Natural killer cell treated with Interleukin-12 subunit alpha and Interleukin-12 subunit beta and Interleukin-15 and Interleukin-18, amount 100 ng/mL, for 72 hours (primary cell): ENCODE measurements at places on chromosomes 11 and 22.

DNA sequence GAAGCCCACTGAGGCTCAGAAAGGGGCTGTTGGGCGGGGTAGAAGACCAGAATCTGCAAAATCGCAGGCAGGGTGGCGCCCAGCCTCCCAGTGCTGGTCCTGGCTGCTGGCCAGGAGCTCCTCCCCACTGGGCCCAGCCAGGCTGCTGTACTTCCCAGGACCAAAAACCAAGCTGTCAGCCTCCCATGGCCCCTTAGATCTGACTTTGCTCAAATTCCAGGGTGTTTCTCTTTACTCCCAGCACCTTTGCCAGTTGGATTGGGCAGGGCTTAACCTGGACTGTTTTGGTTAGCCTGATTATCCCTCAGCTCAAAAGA lies 44.2 kb upstream of the WEE1 start:
- peaks cover 5% of the 10 kb centered on the region for H3K36me3 ChIP-seq
- DNase-seq: no peak
- H3K4me3 ChIP-seq: no peak overlapping the region
- no peaks in the 10 kb centered on the region for H3K27me3 ChIP-seq

DNA sequence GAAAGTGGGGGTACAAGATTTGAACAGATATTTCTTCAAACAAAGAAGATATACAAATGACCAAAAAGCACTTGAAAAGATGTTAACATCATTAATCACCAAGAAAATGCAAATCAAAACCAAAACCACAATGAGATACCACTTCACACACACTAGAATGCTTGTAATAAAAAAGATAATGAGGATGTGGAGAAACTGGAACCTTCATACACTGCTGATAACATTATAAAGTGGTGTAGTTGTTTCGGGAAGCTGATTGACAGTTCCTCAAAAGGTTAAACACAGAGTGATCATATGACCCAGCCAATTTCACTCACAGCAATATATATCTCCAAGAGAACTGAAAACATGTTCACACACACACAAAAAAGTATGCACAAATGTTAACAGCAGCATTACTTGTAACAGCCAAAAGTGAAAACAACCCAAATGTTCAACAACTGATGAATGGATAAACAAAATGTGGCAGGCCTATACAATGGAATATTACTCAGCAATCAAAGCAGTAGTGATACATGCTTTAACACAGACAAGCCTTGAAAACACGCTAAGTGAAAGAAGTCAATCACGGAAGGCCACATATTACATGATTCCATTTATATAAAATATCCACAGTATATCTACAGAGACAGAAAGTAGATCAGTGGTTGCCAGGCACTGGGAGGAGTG lies 15.1 kb downstream of the PITPNB start:
- H3K27ac ChIP-seq: peak overlapping the region; percentile 8
- H3K36me3 ChIP-seq: peaks cover 26% of the 10 kb centered on the region
- H3K4me3 ChIP-seq: no peak overlapping the region
- peaks cover 29% of the 10 kb centered on the region for H3K4me1 ChIP-seq
- H3K27me3 ChIP-seq: no peaks in the 10 kb centered on the region

DNA sequence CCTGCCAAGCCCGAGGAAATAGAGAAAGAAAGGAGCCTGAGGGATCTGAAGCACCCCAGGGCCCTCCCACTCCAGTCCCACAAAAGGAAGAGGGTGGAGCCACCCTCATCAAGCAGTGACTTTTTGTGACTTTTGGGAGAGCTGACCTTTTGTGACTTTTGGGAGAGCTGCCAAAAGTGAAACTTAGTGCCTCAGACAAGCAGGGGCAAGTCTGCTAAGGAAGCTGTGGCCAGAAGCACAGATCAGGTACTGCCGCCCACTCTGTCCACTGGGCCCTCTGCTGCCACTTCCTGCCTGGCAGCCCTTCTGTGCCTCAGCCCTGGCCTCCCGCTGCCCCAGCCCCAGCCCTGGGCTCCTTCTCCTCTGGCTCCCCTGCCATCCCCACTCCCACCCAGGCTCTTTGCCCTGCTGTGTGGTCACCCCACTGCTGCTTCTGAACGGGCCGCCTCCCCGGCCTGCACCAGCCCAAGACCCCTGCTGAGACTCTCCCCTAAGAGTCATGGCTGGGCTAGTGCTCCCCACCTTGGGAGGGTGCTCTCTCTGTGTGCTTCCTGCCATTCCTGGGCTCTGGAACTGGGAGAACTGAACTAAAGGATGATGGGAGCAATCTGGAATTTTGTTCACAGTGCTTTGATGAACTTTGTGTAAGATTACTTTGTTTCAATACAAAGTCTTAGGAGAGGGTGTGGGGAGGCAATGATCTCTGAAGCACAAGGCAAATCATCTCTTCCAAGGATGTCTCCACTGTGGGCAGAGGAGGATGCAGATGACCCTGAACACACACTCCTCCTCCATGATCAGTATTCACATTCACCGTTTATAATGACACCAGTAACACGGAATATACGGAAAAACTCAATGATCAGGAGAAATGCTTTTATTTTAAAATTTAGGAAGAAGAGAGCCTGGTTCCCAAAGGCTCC lies at the start of gene APOBEC3H:
Gene APOBEC3H (plus strand): TSS at position 147 of the 923 bp plus-strand sequence. CDS start 3,035 bp downstream, outside the sequence.
- H3K4me1 ChIP-seq: peaks cover 74% of the 10 kb centered on the region
- peak; percentile 78 for DNase-seq
- peak within 1 kb of the TSS; percentile 83 for H3K4me3 ChIP-seq
- no peaks in the 10 kb centered on the region for H3K27me3 ChIP-seq

GRCh38 chr11:75667831-75668450 lies 897 bp downstream of the MAP6 start:
- no peak for DNase-seq
- peaks cover 13% of the 10 kb centered on the region for H3K4me1 ChIP-seq
- peak overlapping the region; percentile 89 for H3K4me3 ChIP-seq
- H3K36me3 ChIP-seq: peaks cover 10% of the 10 kb centered on the region

DNA sequence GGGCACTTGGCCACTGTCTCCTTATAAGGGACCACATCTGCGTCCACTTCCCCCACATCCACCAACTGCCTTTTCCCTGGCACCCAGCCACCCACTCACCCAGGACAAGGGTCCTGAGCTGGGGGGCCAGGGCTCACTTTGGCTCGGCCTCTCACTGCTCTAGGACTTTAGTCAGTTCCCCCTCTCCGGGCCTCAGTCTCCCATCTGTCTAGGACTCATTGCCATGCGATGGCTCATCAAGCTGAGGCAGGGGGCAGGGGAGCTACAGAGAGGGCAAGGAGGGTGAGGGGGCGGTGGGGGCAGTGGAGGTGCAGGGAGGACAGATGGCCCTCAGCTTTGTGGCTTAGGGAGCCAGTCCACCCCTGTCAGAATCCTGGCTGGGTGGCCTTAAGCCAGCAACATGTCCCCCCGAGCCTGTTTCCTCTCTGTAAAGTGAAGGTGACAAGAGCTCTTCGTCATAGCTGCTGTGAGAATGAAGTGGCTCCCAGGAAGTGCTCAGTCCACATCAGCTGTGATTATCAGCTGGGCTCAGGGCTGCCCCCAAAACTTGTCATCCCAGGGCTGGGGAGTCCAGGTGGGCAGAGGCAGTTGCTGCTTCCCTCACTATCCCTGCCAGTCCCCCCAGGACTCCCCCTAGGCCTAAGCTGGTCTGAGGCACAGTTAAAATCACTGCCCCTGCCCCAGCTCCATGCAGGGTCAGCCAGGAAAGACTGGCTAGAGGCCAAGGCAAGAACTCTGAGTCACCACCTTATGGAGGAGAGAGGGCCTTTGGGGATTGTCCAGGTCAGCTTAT lies 14.9 kb downstream of the RAC2 start:
- H3K27ac ChIP-seq: peak overlapping the region; percentile 99
- H3K36me3 ChIP-seq: peaks cover 20% of the 10 kb centered on the region
- peak overlapping the region; percentile 84 for H3K4me3 ChIP-seq
- no peaks in the 10 kb centered on the region for H3K27me3 ChIP-seq
- peak; percentile 79 for DNase-seq

- no peak overlapping the region for H3K4me3 ChIP-seq
- no peak overlapping the region for H3K27ac ChIP-seq
- no peak for DNase-seq
- no peaks in the 10 kb centered on the region for H3K36me3 ChIP-seq
These were observed 116.8 kb downstream of the BUD13 start for GRCh38 chr11:116656011-116656410.

DNA sequence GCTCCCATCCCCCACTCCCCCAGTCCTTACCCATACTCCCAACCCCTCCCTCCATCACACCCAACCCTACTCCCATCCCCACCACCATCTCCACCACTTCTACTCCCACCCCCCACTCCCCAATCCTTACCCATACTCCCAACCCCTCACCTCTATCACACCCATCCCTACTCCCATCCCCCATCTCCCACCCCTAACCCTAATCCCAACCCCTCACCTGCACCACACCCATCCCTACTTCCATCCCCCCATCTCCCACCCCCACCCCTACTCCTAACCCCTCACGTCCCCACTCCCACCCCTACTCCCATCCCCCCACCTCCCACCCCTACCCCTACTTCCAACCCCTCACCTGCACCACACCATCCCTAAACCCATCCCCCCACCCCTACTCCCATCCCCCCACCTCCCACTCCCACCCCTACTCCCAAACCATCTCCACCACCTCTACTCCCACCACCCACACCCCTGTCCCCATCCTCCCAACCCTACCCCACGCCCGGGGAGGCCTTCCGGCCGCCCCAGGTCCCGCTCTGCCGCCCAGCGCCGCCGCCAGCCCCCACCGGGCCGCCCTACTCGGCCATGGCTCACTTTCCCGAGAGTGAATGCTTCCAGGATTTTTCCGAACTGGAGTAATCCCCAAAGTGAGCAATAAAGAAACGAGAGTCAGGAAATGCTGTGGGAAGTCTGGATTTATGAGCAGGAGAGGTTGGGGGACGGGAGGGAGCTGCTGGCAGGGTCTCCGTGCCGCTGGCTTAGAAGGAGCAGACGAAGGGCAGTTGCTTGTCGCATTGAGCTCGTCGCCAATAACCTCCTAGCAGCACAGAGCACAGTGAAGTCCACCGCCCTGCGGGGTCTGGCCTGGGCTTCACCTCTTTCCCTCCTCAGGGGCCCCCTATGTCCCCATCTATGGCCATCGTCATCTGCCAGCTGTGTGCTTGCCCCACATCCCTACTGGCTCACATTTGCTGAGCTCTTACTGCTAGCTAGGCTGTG lies 4.6 kb downstream of the PRG3 start:
- H3K4me1 ChIP-seq: no peaks in the 10 kb centered on the region
- H3K4me3 ChIP-seq: no peak overlapping the region
- no peak for DNase-seq
- no peaks in the 10 kb centered on the region for H3K36me3 ChIP-seq
- peaks cover 17% of the 10 kb centered on the region for H3K27me3 ChIP-seq
- H3K27ac ChIP-seq: no peak overlapping the region

DNA sequence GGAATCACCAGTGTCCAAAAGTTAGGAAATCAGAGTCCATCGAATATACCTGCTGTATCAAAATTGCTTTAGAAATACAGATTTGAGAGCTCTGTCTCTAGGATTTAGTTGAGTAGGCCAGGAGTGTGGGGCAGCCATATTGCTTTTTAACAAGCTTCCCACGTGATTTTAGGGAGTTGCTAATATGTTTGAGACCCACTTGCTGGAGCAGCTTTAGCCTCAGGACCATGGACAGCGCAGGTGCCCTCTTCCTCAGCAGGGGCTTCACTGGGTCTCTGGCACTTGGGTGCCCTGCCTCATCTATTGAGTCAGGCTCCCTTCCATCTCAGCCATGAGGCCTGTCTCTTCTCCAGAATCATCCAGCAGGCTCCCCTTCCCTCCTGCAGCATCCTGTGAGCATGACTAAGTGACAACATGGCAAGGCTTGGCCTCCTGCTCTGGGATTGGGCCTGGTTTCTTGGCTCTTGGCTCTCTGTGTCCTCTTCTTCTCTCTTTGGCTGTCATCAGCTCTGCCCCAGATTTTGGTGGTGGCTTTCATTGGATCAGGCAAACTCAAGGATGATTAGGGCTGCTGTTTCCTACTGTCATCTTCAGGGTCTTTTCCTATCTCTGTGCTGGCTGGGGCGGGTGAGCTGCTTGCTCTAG lies 70.0 kb downstream of the SGSM1 start:
- H3K4me3 ChIP-seq: no peak overlapping the region
- H3K4me1 ChIP-seq: no peaks in the 10 kb centered on the region
- H3K27ac ChIP-seq: no peak overlapping the region
- DNase-seq: no peak

- peaks cover 14% of the 10 kb centered on the region for H3K4me1 ChIP-seq
- H3K27me3 ChIP-seq: peaks cover 21% of the 10 kb centered on the region
- H3K4me3 ChIP-seq: peak within 1 kb of the TSS; percentile 87
- H3K27ac ChIP-seq: no peak within 1 kb of the TSS
- DNase-seq: peak; percentile 80
These were observed at the start of gene ESAM for GRCh38 chr11:124762105-124762623. Gene ESAM (minus strand): TSS chr11:124762290. CDS start chr11:124762154, 136 bp downstream.

GRCh38 chr22:24165673-24166072 lies 15.6 kb upstream of the SUSD2 start:
- no peak overlapping the region for H3K27ac ChIP-seq
- peaks cover 18% of the 10 kb centered on the region for H3K4me1 ChIP-seq
- H3K36me3 ChIP-seq: peaks cover 5% of the 10 kb centered on the region
- no peak overlapping the region for H3K4me3 ChIP-seq
